Cardiac septum (tissue), 1 donor: ENCODE measurements at places on chromosomes 16 and 17. TPM values are rescaled to one million over a fixed set of nuclear protein-coding genes. Genes with fewer than 3 reads are reported as not detected.

Gene GRAPL
- 1.7 TPM for total RNA-seq

Gene TEKT1
- total RNA-seq, result not detected

GRCh38 chr16:1347962-1348361 lies 3.7 kb downstream of the TSR3 start:
- DNase-seq, result no peak

- no peak for DNase-seq
These were observed 20.4 kb upstream of the SOX9 start for GRCh38 chr17:72100470-72100869.

DNA sequence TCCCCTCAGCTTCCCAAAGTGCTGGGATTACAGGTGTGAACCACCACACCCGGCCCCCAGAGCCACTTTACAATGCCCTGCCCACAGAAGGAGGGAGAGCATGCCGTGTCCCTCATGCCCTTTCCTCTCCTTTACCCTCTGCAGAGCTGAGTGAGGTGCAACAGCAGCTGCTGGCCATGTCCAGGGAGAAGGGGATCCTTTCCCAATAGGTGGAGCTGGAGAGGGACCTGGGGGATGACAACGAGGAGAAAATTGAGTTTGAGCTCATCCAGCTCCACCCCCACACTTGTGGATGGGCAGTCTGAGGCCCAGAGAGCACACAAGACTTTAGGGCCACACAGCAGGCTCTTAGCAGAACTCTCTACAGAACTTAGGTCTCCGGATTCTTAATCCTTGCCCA lies 7.9 kb upstream of the GSDMA start:
- DNase-seq, result no peak
